ENCODE measurements at places on chromosomes 7 and 10.

DNA sequence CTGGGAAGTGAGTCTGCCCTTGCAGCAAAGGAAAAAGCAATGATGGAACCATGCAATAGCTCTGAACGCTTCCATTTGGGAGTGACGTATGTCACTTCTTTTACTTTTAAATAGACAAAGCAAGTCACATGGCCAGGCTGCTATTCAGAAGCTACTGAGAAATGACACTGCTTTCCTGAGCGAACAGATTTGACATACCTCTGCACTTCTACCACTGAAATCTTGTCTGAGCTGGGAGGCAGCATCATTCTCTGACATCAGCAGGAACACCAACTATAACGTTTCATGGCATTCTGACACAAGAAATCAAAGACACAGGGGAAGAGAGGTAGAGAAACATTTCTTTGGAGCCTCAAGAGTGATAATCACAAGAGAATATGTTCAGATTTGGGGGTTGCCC, 271.1 kb downstream of the SNX13 start:
- DNase-seq, result no peak

- no peak for DNase-seq
These were observed 11.6 kb downstream of the BET1 start for GRCh38 chr7:93992421-93993110.

GRCh38 chr10:84551437-84552120, 223.2 kb downstream of the CCSER2 start:
- no peak for DNase-seq

- DNase-seq, result peak; percentile 13
These were observed 41.1 kb downstream of the GPRIN2 start for GRCh38 chr10:46515366-46515765.

- peak; percentile 59 for DNase-seq
These were observed 35.4 kb downstream of the C7orf25 start for GRCh38 chr7:42876182-42877068.

DNA sequence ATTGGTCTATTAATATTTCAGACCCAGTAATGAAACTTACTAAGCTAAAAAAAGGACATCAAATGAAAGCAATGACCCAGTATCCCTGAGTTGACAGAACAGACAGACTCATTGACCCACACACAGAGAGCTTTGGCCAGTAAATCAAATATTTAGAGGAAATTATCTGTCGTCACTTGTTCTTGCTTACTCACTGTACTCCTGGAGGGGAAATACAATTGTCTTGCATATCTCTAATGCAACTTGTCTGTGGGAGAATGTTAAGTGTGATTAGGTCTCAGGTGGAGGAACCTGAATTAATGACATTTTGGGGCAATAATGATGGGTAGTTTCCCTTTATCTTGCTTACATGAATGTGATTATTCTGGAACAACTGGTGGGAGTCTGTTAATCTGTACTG, 80.4 kb downstream of the CUBN start:
- DNase-seq, result no peak

DNA sequence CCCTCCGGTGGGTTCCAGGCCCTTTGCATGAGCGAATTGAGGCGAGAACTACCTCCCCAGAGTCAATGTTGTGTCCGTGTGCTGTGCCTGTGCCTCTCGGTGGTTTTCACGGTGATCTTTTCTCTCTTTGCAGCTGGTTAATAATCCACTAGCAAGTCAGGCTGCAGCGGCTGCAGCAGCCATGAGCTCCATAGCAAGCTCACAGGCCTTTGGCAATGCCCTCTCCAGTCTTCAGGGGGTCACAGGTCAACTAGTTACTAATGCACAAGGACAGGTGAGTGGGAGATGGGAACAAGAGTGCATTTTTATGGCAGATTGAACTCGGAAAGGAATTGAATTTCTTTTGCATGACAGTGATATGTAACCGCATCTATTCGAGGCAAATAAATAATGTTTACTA, 159.7 kb upstream of the YAE1 start:
- no peak for DNase-seq
